Activated T-helper 17 cell treated with anti-CD3 and anti-CD28 coated beads, Interleukin-2, amount 50 U/mL, for 72 hours (primary cell): ENCODE measurements at places on chromosomes 5 and 9. TPM values are rescaled to one million over a fixed set of nuclear protein-coding genes. Genes with fewer than 3 reads are reported as not detected.

DNA sequence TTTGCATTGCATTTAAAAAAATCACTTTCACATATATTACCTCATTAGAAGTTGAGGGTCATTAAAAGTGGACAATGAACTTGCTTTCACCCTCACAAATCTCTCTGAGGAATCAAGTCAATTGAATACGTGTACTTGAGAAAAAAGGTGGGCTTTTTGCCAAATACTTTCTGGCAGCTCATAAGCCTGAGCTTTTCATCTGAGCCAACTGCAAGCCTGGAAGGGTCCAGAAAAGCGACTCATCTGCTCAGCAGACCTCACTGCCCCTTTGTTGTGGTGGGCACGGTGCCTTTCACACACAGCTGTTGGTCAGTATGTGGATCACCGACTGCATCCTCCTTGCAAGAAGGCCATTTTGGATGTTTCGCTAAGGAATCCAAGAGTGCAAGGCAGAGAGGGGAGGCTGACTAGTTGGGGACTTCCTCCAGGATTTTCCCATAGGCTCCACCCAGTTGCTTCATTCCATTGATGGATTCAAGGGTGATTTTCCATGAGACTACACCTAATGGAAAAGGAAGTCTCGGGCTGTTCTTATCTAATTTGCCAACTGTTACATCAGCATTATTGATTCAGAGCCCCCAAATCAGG, 564.7 kb downstream of the PDE4D start:
- no peak for ATAC-seq

DNA sequence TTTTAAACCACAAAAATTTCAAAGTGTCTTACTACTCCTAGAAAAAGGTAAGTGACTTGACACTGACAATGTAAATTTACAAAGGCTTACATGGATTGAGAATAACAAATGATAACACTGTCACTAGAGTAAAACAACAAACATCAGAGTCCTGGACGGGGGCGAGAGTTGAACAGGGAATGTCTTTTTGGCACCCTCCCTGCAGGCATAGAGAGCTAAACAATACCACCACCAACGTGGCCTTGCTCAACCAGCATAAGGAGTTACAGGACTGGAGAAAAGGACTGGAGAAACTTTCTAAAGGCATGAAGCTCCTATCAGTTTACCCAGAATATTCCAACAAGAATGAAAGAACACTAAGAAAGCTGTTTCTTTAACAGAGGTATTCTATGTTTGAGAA, 55.3 kb downstream of the PTBP3 start:
- ATAC-seq, result no peak

DNA sequence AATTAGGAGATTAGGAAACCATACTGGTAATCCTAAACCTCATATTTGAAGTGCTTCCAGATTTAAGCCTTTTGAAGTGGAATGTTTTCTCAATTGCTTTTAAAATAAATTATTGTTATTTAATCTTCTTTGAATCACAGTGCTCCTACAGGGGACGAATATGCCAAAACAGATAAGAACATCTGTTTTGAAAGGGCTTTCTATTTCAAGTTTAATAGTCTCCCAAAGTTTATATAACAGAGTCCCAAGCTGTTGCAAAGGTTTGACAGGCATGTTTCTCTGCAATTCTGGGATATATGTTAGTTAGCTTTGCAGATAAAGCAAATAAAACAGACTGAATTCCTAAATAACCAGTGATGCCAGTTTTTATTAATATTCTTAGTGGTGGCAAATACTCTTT, 803.7 kb downstream of the TLE4 start:
- no peak for ATAC-seq

DNA sequence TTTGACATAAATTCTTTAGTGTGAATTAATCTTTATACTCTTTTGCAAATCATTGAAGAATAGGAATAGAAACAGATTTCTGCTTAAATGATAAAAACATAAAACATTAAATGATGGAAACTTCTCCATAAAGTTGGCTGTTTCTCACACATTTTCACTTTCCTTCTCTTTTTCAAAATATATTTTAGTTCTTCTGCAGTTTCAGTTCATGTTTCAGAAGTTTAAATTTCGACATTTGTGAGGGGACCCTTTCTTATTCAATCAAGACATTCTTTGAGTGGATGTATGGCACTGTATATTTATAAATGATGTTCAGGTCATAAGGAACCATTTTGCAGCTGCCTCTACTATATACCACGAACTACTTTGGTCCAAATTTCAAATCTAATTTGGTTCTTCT, 34.6 kb downstream of the TNFAIP8 start:
- no peak for ATAC-seq

GRCh38 chr9:112054916-112055315, 120.2 kb downstream of the SUSD1 start:
- ATAC-seq, result no peak

- no peak for ATAC-seq
Measured at GRCh38 chr9:134870746-134871662, 9.6 kb upstream of the FCN2 start.

GRCh38 chr9:88587885-88588649, 53.1 kb downstream of the NXNL2 start:
- ATAC-seq, result no peak

DNA sequence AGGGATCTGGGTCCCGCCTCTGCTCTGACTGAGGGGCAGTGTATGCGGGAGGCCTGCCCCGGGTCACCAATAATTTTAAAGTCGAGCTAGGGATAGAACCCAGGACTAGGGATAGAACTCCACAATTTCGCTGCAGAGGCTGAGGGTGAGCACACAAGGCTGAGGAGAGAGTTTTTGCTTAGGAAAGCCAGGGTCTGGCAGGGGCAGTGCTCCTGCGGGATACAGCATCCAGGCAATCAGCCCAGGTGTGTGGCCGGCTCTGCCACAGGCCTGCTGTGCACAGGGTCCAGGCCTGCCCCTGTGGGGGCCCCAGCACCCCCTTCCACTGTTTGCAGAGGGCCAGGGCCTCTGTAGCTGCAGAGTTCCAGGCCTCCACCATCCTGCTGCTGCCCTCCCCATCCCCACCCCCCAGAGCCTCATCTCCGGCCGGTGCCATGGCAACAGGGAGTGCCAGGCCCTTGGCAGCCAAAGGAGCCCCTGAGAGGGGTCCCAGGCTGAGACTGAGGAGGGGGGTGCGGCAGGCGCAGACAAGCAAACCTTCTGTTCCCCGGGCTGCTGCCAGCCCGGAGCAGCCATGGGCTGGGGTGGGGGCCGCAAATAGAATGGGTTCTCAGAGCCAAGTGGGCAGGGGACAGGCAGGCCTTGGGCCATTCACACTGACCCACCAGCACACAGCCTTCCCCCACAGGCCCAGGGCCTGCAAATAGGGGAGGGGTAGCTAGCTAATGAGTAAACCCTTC, 8.6 kb downstream of the PDGFRB start:
- ATAC-seq, result no peak

DNA sequence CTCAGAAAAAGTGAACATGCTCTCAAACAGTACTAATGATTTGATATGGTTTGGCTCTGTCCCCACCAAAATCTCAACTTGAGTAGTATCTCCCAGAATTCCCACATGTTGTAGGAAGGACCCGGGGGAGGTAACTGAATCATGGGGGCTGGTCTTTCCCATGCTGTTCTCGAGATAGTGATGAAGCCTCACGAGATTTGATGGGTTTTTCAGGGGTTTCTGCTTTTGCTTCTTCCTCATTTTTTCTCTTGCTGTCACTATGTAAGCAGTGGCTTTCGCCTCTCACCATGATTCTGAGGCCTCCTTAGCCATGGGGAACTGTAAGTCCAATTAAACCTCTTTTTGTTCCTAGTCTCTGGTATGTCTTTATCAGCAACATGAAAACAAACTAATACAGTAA, 401.3 kb downstream of the BNC2 start:
- ATAC-seq, result no peak

Gene PKD2L2
- total RNA-seq, result not detected

Gene FBP1
- total RNA-seq, result 0.50 TPM

GRCh38 chr5:109865637-109866036, 175.9 kb downstream of the MAN2A1 start:
- ATAC-seq, result peak; percentile 66

- no peak for ATAC-seq
Measured at GRCh38 chr5:83899326-83899970, 178.8 kb upstream of the HAPLN1 start.

Gene TMEM174
- not detected for total RNA-seq

- no peak for ATAC-seq
Measured at GRCh38 chr5:156036640-156037039, 290.3 kb upstream of the SGCD start.

DNA sequence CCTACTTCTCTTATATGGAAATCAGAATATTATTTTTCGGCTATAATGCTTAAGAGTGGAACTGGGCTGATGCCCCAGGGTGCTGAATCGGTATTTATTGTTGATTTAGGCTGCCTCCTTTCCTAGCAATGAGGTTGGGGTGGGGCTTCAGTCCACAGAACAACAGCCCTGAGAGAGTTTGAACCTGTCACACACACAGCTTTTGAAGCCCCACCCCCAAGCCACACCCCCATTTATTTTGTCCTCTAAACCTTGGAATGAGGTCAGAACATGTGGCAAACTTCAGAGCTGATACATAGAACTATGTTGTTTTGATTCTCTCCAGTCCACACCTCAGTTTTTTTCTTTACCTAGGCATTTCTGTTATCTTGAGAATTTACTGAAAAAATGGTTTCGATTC, 51.7 kb upstream of the CAMK4 start:
- peak; percentile 32 for ATAC-seq

GRCh38 chr9:34498553-34498952, 24.2 kb downstream of the ENHO start:
- no peak for ATAC-seq

GRCh38 chr9:86062845-86063693, 36.3 kb downstream of the GOLM1 start:
- ATAC-seq, result no peak

Gene CER1
- not detected for total RNA-seq

DNA sequence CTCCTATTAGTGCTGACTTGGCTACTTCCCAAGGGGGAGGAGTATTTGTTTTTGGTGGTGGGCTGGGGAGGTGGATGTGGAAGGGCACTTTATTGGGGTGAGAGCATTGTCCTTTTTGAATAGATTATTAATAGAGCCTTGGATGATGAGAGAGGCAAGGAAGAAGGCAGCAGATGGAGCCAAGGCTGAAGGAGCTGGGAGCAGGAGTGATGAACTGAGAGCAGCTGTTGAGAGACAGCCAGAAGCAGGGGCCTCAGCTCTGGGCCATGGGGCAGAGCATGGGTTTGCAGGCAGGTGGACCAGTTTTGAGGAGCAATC, 29.6 kb downstream of the RGS3 start:
- ATAC-seq, result no peak

- peak; percentile 49 for ATAC-seq
Measured at GRCh38 chr5:141492168-141492885, 3.4 kb downstream of the PCDHGC5 start.

GRCh38 chr5:150323092-150323491, 20.4 kb upstream of the ARSI start:
- ATAC-seq, result no peak

Gene PCDHGA5
- 0.11 TPM for total RNA-seq

DNA sequence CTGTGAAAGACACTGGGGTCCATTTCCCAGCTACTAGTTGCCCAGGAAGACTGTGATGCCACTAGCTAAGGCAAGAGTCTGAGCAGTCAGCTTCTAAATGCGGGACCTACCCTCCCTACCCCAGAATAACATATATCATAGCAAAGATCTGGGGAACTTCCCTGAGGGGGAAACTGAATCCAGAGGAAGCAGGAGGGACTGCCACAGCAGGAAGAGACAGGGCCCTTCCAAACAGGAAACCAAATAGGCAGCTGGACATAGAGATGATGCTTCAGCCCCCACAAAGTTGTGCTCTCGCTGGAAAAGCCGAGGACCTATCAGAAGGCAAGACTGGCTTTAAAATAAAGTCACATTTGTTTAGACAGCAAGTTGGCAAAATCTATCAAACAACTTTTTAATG, 51.1 kb downstream of the KLHL3 start:
- ATAC-seq, result no peak

DNA sequence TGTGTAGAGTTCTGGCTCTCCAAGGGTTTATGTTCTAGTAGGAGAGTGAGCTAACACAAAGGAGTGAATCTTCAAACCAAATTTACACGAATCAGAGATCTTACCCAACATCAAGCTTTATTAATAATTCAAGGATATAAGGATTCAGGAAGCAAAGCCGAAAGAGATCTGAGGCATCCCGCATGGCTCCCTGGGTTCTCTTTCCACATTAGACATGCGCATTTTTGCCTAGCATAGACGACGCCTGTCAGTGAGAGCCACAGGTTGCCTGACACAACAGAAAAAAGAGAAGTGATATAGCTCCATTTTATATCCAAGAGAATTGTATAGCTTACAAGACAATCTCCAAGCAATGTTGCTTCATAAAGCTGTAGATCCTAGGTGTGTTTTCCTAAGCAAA, 52.6 kb downstream of the ESM1 start:
- no peak for ATAC-seq

DNA sequence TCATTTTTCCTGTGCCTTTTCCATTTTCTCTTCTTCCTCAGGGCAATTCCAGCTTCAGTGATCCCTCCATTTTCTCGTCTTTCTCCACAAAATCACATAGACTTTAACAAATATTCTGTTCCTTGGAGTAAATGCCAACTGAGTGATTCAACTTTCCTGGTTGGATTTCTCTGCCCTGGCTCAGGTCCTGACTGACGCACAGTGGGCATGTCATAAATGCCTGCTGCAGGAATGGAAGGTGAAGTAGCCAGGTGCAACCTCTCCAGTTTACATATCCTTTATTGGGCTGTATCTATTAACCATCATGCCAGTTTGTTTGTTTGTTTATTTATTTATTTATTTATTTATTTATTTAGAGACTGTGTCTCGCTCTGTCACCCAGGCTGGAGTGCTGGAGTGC, 95.1 kb downstream of the MEF2C start:
- ATAC-seq, result no peak

Gene MRPL36
- 50.3 TPM for total RNA-seq

DNA sequence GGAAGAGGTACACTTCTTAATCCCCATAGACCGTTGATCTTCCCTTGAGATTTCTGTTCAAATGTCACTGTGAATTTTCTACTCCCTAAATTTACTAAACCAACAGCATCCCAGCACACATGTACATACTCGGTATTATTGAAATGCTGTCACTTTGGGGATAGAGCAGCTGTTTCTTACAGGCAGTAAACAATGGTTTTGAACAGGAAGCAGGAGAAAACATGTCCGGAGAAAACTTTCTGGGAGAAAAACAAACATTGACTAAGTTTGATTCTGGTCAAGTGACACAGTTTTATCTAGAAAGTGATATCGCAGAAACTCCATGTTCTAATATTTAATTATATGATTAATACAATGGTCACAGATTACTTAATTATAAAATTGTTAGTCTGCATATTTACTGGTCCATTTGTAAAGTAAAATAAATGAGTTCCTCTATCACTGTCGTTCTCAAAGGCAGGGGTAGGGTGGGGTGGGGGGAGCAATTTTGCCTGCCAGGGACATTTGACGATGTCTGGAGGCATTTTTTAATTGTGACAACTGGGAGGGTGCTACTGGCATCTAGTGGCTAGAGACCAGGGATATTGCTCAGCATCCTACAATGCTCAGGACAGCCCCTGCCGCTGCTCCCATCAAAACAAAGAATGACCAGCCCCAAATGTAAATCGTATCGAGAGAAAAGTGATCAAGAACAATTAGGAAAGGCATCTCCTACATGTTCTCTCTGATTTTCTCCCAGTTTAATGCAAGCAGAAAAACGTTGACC, 12.2 kb downstream of the TAS2R1 start:
- no peak for ATAC-seq

Gene FAM169A
- total RNA-seq, result 12.0 TPM

- ATAC-seq, result no peak
Measured at GRCh38 chr5:54524082-54524481, 6.5 kb downstream of the SNX18 start.

Gene IFT74
- total RNA-seq, result 10.3 TPM
